ENCODE measurements at places on chromosomes 1 and 21.
A peak's percentile ranks its signal among the peaks of the same experiment; 100 is the strongest.

GRCh38 chr1:240765732-240766363 lies 153.9 kb upstream of the GREM2 start:
- no peak for DNase-seq

- DNase-seq: no peak
These were observed 75.4 kb upstream of the C1orf105 start for GRCh38 chr1:172345077-172345476.

GRCh38 chr1:215517441-215517891 lies 49.6 kb upstream of the KCTD3 start:
- no peak for DNase-seq

DNA sequence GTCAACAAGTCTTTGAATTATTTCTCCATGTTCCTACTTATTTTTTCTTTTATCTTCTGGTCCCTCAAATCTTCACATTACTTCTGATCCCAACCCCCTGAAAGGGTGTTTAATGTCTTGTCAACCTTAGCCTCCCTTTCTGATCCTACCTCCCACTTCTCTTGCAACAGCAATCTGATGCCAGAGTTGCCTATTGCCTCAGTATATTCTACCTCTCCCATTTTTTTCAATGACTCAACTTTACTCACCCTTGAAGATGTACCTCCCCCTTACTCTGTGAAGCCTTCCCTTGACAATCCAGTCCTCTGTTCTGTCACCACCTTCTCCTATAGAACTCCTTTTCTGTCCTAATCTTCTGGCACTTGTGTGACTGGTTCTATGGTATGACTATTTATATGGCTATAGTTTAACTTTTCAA lies 99.5 kb upstream of the CD55 start:
- DNase-seq: no peak

- peak; percentile 63 for DNase-seq
These were observed 836 bp downstream of the CDC7 start for GRCh38 chr1:91501523-91501851.

- DNase-seq: no peak
These were observed 950 bp upstream of the LRP8 start for GRCh38 chr1:53328541-53329499.

DNA sequence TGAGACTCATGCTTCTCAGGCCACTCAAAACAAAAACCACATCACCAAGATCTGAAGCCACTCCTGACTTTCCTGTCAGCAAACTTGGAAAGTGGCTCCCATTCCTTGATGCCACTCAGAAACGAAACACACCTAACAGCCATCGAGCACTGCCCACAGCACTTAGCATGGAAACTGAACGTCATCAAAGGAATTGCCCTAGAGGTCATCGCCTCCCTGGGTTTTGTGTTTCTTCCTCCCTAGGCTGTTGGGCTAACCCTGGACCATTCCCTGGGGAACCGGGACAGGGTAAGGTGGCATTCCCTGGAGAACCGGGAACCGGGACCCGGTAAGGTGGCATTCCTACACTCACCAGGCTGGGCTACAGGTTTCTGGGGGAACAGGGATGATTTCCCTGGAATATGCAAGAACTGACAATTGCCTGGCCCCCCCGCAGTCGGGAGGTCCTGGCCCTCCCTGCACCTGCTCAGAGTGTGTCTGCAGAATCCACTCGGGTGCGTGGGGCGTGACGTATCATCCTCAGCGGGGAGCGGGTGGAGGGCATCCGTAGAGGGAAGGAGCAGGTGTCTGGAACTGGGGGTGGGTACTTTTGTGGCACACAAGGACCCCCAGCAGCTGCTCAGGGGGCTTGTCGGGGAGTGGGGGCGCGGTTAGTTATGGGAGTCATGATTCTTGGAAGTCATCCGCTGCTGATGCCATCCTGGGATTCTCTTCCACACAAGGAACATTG lies 30.3 kb downstream of the SLC45A1 start:
- no peak for DNase-seq

GRCh38 chr1:13823126-13823880 lies 123.3 kb downstream of the PRDM2 start:
- DNase-seq: no peak

Measured in DMS79 (cell line).